Heart right ventricle (tissue), 16 donors: ENCODE measurements at places on chromosomes 11 and 22. TPM values are rescaled to one million over a fixed set of nuclear protein-coding genes. Genes with fewer than 3 reads are reported as not detected.

The OR4C5 gene
- polyA plus RNA-seq: not detected

The ALDH3B2 gene
- not detected for polyA plus RNA-seq

The TRIM51G gene
- polyA plus RNA-seq: not detected

The TMX2 gene
- polyA plus RNA-seq: 45.4 TPM

The MMP3 gene
- not detected for polyA plus RNA-seq
